Type B pancreatic cell (in vitro differentiated cells): ENCODE measurements at places on chromosomes 7 and 10. TPM values are rescaled to one million over a fixed set of nuclear protein-coding genes. Genes with fewer than 3 reads are reported as not detected.

The GRID1 gene
- 2.4 and 9.2 TPM in 2 replicates for total RNA-seq

The OGDHL gene
- 12.3 and 15.6 TPM in 2 replicates for total RNA-seq

The DUS4L gene
- 10.1 and 12.4 TPM in 2 replicates for total RNA-seq

The NME8 gene
- 0.14 TPM in 1 of 2 replicates, not detected in the other for total RNA-seq

The GIMAP2 gene
- total RNA-seq = not detected in 2 replicates

DNA sequence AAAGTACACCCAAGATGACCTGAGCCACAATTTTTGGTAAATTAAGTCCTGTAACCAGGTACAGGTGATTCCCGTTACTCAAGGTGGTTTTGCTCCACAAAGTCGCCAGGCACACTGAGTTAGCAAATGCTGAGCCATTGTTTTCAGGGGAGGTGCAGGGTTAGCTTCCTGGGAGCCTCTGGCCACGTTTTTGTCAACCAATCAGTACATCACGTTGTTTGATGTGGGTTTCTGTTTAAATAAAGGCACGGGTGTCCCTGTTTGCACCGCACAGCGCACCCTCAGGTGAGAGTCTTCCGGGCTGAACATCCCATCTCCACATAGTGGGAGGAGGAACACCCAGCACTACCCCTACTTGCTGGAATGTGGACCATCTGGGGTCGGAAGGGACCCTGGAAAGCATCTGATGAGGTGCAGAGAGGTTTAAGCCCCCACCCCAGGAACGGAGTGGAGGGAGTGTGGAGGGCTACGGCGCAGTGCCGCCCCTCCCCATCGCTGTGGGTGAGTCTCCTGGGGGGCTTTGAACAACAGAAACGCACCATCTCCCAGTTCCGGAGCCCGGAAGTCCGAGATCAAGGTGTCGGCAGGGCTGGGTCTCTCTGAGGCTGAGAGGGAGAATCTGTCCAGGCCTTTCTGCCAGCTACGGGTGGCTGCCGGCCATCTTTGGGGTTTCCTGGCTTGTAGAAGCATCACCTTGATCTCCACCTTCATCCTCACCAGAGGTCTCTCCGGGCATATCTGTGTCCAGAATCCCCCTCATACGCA lies 42.5 kb downstream of the PRKAG2 start:
- DNase-seq = no peak

GRCh38 chr7:137989094-137989493 lies 12.8 kb downstream of the CREB3L2 start:
- no peak for DNase-seq

GRCh38 chr10:124174071-124174566 lies 80.7 kb upstream of the CHST15 start:
- no peak for DNase-seq

GRCh38 chr7:121420976-121421375 lies 24.9 kb upstream of the FAM3C start:
- no peak for DNase-seq

- DNase-seq = no peak
Measured at GRCh38 chr10:76647301-76647700, 990.3 kb downstream of the KCNMA1 start.

- no peak for DNase-seq
Measured at GRCh38 chr7:90771281-90771680, 175.2 kb downstream of the CDK14 start.
